GM13976 (cell line): ENCODE measurements at places on chromosomes 4 and X.

GRCh38 chr4:27005905-27006590 is 145.4 kb downstream of the STIM2 start:
- DNase-seq, result no peak

- DNase-seq, result no peak
These were observed 1383.3 kb downstream of the FAM133A start for GRCh38 chrX:95057341-95057740.

- no peak for DNase-seq
These were observed 29.9 kb downstream of the RNF175 start for GRCh38 chr4:153729895-153730294.

DNA sequence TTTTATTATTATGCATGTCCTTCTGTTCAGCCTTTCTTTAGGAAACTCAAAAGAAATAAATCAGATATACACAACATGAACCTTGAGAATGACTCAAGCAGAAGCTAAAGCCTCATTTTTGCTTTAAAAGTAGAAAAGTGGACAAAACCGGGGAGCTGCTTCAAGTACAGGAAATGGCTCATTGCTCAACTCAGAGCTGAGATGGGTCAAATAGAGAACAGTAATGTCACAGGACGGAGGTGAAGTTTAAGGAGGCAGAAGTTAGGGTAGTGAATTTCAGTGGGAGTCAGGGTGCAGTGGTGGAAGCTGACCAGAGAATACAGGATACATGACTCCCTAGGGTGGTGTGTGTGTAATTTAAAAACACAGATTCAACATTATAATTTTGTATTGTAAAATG is 22.2 kb downstream of the PHKA2 start:
- DNase-seq, result no peak

- no peak for DNase-seq
These were observed 13.0 kb upstream of the TMEM144 start for GRCh38 chr4:158197194-158197776.

- DNase-seq, result peak; percentile 6
These were observed 142.0 kb downstream of the RTL3 start for GRCh38 chrX:78517124-78517523.

DNA sequence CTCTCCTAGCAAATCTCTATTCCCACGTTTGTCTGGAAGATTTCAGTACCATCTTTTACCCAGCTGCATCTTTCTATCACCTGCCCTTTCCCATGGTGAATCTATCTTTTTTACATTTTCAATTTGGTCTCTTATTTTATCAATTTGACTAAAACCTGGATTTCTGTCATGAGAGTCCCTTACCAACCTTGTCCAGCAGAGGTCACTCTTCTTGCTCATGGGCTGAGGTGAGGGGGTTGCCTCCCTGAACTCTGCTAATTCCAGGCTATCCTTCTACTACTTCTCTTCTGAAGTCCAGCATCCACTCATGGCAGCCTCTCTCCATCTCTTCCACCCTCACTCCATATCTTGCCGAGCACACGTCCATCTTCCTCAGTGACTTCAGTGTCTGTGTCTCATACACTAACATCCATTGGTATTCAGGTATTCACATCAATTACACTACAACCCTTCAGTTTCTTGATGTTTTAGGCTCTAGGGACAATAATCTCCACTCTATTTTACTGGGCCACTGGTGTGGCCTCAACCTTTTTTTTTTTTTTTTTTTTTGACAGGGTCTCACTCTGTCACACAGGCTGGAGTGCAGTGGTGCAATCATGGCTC is 17.8 kb upstream of the ZNF827 start:
- DNase-seq, result no peak

GRCh38 chr4:186936496-186937375 is 213.1 kb upstream of the FAT1 start:
- no peak for DNase-seq

DNA sequence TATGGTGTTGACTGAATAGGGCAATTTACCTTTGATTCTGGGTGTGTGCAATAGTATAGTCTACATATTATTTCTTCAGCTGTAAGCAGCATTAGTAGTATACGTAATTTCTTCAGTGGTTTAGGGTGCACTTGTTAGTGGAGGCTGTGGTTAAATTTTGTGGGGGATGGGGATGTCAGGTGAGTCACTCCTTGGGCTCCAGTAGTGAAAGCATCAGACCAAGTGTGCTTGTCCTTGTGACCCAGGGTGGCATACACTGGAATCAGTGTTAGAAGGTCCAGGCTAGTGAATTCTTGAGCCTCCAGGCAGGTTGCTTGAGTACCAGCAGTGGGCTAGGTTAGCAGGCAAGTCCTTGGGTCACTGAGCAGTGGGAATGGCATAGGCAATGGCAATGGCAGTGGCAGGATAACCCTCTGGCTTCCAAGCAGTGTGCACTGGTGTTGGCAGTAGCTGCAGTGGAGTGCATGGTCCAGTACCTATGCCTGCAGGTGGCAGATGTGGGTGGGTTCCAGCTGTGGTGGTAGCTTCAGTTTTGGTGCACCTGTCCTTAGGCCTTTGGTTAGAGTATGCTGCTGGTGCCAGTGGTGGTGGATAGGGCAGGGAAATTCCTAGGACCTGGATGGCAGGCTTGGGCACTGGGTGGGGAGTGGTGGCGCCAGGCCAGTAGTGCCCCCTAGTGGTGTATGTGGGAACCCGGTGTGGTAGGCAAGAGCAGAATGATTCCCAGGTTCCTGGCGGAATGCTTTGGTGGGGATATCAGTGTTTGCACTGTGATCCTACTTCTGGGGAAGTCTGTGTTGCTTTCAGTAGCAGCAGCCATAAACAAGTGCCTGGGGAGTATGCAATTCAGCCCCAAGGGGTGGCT is 531.0 kb downstream of the SMARCA1 start:
- no peak for DNase-seq

- peak; percentile 53 for DNase-seq
These were observed 46.0 kb upstream of the CLNK start for GRCh38 chr4:10730590-10730989.

DNA sequence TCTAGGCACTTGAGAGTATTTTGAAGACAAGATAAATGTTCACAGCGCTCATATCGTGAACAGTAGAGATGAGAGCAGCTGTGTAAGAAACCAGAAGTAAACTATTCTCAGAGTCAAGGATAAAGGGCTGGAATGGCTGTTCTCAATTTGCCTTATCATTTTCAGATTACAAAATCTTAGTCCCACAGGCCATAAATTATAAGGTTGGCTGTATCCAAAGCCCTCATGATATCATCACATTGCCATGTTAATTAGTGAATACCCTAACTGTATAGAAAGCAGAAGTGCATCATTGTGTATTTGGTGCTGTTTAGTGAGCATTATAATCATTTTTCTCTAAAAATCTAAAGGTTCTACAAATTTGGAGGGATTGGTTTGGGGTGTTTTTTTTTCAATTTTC is 168.9 kb upstream of the EDNRA start:
- no peak for DNase-seq

DNA sequence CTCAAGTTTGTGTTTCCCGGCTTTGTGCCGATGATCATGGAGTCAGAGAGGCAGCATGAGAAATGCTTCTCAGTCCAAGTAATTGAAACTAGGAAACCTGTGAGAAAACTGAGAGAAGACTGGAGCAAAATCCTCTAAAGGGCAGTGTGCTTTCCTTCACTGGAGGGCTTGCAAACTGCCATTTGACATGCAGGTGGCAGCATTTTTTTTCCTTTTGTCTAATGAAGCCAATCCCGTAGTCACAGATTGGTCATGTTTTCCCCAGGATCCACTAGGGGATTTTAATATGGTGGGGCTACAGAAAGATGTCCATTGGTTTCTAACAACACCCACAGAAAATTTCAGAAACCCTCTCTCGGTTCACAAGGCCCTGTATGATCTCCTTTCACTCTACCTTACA is 117.4 kb upstream of the NUDT10 start:
- DNase-seq, result no peak

- no peak for DNase-seq
These were observed 255.8 kb downstream of the OPHN1 start for GRCh38 chrX:68177542-68177941.

GRCh38 chrX:123236859-123237258 is 52.8 kb downstream of the GRIA3 start:
- DNase-seq, result no peak

DNA sequence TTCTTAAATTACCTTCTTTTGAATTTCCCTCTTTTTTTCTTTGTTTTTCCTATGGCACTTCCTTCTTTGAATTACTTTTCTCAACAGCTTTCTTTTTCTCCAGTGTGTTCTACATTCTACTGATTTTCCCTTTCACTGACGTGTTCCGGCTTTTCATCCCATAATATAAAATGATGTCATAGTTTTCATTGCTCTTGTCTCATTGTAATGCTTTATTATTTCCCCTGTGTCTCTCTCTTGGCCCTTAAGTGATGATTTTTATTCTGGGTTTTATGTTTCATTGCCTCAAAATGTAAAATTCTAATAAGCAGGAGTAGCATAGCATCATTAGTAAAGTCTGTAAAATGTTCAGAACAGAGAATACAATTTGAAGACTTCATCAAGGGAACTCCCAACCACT is 299.3 kb downstream of the KCTD8 start:
- DNase-seq, result no peak

GRCh38 chrX:25810202-25810601 is 327.9 kb upstream of the MAGEB18 start:
- no peak for DNase-seq

DNA sequence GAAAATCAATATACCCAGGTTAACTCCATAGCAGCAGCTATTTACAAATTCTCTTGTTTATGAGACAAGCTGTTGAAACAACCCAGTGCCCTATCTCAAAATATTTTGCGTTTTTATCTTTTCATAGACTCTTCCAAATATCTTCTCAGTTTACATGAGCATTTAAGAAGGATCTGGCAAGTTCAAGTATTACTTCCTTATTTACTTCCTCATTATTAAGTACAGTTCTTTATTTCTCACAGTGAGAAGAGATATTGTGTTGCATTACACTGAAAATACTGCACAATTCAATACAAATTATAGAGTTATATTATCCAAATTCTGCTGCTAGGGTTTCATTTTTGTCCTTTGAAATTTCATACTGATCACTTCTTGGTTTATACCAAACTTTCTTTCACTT is 43.6 kb upstream of the UCP1 start:
- no peak for DNase-seq

DNA sequence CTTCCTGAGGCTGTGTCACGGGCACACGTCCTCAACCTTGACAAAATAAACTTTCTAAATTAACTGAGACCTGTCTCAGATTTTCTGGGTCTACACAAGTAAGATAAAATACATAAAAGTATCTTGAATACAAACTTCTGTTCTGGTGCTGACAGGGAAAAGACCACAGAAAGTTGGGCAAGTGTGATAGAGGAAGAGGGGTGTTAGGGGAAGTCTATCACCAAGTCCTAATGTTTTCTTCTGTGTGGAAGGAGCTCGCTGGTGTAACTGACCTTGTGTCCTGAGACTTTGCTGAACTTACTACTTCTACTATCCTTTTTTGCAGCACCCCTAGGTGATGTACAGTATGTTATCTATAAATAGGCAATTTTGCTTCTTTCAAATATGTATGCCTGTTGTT is 97.0 kb upstream of the STIM2 start:
- no peak for DNase-seq

GRCh38 chr4:9923195-9923812 is 98.0 kb downstream of the SLC2A9 start:
- no peak for DNase-seq

- no peak for DNase-seq
These were observed 15.1 kb upstream of the FABP2 start for GRCh38 chr4:119337010-119337409.

DNA sequence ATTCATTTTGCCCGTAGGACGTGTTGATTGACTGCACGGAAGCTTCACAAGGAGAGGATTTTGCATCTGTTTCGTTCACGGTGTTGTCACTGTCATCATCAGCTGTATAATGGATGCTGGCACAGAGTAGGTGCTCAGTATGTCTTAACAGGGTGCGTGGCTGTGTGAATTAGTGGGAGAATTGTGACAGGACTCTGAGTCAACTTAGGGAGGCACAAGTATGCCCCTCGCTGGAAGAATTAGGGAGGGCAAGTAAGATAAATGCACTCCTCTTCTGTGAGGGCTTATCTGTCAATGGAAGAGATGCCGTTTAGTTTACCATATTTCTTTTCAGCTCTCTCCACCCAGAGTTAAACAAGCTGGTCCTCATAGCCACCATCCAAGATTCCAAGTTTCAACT is 107.2 kb downstream of the TRIML1 start:
- DNase-seq, result no peak

DNA sequence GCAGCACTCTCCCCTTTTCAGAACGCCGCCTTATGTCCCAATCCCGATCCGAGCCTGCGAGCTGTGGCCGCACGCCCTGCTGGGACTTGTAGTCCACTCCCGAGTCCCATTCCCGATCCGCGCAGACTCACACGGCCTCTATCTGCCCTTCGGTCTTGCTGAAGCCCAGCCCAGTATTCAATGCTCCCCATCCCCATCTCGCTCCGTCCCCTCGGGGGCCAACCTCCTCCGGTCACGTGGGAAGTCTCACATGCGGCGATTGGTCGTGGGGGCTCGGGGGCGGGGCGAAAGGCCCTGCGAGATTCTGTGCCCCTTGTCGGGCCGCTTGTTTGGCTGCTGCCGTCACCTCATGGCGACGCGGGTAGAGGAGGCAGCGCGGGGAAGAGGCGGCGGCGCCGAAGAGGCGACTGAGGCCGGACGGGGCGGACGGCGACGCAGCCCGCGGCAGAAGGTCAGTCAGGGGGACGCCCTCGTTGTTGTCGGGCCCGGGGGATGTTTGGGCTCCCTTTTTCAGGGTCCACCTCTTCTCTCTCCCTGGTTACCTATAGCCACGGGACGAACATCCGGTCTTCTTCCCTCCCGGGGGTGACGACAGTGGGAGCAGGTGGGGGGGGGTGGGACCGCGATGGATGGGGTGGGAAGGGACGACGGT is at the start of gene TXLNG:
TXLNG (plus strand) TSS at position 328 of the 652 bp plus-strand sequence; CDS start at position 350, 22 bp downstream.
- peak; percentile 94 for DNase-seq

DNA sequence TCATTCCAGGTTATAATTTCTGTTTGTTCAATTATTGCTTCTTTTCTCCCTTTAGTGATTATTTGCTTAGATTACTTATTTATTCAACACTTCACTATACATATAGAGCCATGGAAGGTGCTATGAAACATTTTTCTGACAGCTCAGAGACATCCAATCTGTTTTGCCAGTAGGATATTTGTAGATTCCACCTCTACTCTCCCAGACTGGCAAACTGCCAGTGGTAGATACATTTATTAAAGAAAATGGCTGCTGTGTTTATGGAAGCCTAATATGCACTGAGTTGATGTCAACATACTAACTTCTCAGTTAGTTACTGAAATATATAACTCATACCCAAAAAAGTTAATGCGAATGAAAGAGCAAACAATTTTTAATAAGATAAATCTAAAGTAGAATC is 348.6 kb downstream of the TRAM1L1 start:
- no peak for DNase-seq

DNA sequence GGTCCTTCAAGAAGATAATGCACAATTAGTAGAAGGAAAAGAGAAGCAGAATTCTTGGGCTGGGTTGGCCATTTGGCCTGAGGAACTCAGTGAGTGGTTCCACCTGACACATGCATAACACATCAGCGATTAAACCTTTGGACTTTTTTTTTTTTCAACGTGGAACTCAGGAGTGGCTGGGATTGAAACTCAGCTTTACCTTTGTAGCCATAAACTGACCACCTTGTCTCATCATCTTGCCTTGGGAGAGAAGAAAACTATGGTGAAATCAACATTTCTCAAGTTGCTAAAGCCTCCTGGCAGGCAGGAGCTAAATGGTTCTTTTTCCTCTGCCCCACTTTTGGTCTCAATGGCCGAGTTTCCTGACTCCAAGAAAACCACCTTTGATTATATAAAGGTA is 16.3 kb downstream of the PTTG2 start:
- no peak for DNase-seq
